ENCODE measurements at places on chromosomes 13 and 19.

- DNase-seq = no peak
Observed at GRCh38 chr13:112893570-112894422, 75.2 kb upstream of the MCF2L start.

- DNase-seq = no peak
Observed at GRCh38 chr19:57319869-57320179, 448 bp upstream of the ZNF543 start.

DNA sequence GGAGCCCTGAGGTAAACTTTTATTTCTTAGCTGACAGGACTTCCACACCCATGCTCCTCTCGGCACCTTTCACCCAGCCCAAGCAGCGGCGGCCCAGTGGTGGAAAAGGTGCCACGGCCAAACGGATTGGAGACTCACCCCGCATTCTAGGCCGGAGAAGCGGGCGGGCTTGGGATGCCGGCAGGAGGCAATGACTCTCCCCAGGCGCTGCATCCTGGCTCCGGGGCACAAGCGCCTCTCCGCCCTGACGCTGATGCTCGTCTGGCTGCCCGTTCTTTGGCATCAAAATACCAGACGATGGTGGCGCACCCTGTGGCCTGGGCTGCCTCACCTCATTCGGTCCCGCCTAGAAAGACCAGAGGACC lies 6.7 kb upstream of the ZNF606 start:
- no peak for DNase-seq

DNA sequence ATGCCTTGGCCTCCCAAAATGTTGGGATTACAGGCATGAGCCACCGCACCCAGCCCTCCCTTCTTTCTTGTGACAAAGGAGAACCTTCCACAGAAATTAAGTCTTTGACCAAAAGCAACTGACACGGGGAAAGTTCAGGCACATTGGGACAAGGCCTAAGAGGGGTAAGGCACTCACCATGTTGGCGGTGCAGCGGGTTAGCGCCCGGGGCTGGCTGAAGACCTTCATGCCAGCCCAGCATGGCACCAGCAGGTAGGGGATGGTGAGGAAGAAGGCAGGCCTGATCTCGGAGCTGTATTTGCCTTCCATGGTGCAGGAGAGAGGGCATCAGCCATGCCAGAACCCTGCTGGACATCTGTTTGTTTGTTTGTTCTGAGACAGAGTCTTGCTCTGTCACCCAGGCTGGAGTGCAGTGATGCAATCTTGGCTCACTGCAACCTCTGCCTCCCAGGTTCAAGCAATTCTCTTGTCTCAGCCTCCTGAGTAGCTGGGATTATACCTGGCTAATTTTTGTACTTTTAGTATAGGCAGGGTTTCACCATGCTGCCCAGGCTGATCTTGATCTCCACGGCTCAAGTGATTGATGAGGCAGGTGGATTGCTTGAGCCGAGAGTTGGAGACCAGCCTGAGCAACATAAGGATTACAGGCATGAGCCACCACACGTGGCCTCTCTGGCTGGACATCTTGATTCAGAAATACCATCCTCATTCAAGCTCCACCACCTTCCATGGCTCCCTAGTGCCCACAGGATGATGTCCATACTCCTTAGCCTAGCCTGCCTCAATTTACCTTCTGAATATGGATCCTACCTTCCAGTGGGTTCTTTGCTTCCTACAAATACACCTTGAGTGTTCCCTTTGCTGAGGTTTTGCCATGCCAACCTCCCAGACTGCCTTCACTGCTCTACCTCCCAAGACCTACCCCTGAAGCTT lies 4.4 kb downstream of the TM6SF2 start:
- no peak for DNase-seq

GRCh38 chr13:109389456-109389855 lies 396.9 kb downstream of the IRS2 start:
- DNase-seq = no peak

DNA sequence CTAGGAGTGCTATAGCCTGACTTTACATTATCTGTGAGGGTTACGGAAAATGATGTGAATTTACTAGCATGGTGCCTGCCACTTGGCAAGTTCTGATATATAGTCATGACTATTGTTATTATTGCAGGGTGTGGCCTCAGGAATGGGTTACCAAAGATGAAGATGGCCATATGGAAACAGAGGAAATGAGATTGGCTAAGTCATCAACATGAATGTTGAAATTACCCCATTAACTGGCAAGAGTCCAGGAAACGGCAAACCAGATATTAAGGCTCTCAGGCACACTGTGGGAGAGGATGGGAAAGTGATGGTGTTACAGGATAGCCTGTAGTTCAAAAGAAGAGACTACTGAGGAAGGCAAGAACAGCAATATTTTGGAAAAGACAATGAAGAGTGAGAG lies 183.3 kb downstream of the KCNRG start:
- no peak for DNase-seq

DNA sequence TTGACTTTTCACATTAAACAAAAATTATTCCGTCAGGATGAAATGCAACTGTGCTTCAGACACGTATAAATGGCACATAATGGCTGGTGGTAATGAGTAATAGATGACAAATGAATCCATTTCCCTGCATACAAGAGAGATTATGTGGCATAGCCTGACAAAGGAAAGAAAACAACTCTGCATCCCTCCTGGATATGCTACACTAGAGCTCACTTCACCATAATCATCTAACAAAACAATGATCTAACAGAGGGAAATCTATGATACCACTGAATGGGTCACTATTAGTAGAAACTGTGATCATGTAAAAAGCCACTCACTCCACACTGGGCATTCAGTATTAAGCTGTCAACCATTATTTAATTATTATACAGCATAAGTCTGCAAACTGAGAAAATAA lies 1498.4 kb downstream of the EFNB2 start:
- DNase-seq = no peak

- DNase-seq = peak; percentile 58
Observed at GRCh38 chr19:38543807-38544568, 73.8 kb downstream of the MAP4K1 start.

DNA sequence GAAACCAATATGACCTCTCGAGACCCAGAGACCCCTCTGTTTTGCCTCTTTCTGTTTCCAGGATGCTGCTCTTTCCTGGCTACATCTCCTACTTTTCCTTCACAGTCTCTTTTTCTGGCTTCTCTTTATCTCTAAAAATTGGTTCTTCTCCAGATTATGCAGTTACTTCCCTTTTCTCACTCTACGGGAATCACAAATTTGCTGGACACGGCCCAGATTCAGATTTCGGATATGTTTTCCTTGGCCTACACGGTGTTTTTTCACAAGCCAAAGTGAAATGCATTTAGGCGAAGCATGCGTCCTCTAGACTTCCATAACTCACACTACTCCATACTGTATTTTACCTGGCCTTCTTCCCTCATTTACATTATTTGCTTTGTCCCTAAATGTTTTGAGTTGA lies 214.7 kb upstream of the MIR17HG start:
- no peak for DNase-seq

- no peak for DNase-seq
Observed at GRCh38 chr13:112896736-112897602, 72.0 kb upstream of the MCF2L start.

DNA sequence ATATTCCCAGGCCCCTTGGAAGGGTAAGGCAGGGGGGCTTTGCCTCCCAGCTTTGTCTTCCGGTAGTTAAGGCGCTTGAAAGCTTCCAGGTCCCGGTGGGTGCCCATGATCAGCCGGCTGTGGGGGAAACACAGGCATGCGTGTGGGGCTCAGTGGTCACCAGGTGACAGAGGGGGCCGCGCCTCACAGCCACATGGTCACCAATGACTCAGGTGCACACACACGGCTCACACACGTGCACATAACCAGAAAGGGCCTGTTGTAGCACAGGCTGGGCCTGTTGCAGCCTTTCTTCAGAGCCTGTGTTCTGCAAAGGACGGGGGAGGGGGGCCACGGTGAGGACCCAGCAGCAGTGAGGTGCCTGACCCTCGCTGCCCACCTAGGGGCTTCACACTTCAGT lies 5.9 kb downstream of the NANOS3 start:
- DNase-seq = no peak

- DNase-seq = no peak
Observed at GRCh38 chr13:108095036-108095435, 120.3 kb downstream of the LIG4 start.

DNA sequence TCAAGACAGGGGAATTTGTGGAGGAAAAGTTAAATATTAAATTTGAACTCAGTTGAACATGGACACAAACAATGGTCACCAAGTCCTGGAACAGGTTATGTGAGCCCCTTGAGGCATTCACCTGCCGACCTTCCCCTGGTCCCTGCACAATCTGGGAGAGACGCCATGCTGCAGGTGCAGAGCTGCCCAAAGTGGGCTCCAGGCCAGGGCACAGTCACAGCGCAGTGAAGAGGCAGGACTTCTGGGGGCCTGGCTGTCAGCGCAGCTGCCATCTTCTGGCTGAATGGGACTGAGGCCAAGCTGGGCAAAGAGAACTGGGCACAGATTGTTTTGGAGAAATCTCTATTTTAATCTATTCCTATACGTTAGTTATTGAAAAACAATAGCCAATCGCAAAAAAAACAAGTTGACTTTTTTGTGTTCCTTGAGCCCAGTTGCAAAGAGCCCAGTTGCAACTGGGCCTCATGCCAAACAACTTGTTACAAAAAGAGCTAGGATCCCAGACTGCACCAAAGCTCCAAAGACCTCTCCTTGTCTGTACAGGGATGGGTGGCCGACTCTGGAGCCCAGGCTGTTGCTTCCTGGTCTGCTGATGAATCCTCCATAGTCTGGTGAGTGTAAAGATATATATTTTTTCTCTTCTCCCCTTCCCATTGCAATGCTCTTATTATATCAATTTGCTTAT lies 1.2 kb upstream of the ZNF626 start:
- no peak for DNase-seq

DNA sequence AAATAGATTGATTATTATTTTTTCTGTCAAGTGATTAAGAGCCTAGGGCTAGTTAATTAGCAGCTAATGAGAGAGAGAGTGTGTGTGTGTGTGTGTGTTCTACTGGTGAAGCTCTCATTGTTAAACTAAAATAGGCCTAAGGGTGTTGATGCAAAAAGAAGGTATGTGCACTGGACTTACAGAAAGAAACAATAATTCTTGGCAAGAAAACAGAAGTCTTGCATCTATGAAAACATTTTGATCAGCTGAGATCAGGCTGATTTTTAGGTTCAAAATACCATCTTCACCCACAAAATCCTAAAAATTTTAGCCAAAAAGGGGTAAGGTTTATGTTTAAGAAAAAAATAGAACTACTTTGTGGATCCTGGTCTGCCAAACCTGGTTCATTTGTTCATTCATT lies 106.5 kb downstream of the POSTN start:
- no peak for DNase-seq

- peak; percentile 60 for DNase-seq
Observed at GRCh38 chr19:3075605-3076431, 13.5 kb upstream of the TLE5 start.

GRCh38 chr13:82751206-82751605 lies 1131.1 kb downstream of the SLITRK1 start:
- no peak for DNase-seq

DNA sequence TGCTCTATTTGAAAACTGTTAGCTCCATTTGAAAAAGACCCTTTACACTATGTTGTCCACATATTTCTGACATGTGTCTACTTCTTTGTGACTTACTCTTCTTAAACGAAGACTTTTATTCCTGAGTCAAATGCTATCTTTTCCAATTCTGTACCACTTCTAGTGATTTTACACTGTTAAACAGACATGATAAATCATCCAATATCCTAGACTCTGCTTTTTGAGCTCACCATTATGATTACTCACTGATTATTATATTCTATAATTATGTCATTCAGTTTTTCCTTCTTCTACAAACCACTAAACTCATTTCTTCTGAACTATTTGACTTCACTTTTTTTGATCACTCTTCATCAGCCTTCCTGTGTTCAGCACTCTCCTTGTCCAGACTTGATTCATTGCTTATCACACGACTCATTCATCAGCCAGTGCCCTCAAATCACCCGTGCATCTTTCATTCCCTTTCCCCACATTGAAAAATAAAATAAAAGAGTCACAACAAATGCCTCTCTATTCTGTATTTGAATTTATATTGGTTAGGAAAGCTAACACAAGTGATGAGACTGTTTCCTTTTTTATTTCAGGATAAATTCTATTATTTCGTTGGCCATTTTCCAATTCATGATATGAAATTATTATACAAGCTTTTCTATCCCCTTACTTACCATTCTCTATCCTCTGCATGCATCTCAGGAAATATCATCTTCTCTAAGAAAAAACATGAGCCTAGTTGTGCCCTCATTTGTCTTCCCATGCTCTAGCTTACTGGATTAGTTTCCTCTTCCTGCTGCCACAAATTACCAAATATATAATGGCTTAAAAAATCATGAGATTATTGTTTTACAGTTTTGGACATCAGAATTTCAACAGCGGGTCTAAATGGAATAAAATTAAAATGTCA lies 1482.1 kb upstream of the MIR17HG start:
- no peak for DNase-seq

DNA sequence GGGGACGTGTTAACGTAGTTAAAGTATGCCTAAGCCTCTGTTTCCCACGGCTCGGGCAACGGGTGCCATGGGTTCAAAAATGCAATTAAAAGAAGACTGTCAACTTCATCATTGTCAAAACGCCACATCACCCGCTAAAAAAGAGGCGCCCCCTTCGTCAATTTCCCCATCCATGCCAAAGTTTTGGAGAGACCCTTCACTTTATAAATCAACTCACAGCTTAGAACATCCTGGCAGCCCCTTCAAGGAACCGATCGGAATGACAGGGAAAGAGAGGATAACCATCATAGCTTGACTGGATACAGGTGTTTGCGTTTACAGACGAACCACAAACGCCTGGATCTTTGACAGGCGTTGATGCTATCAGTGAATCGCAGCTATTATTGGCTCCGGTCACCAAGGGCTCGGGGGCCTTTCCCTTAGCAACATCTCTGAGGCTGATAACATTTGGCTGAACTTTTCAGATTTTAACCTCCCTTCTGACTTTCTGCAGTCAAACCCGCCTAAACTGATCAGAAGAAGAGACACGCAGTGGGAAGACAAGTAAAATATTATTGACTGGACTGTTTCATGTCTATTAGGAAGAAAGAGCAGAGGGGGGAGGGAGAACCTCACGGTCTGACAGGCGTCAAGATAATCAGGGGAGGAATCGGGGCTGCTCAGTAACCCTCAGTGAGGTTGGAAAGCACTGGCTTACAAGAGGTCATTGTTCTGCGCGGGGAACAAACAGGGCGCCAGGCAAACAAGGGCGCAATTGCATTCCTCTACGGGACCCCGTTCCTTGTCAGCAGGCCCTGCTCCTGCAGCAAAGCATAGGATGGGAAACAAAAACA lies 322.5 kb upstream of the ZNF507 start:
- DNase-seq = no peak

DNA sequence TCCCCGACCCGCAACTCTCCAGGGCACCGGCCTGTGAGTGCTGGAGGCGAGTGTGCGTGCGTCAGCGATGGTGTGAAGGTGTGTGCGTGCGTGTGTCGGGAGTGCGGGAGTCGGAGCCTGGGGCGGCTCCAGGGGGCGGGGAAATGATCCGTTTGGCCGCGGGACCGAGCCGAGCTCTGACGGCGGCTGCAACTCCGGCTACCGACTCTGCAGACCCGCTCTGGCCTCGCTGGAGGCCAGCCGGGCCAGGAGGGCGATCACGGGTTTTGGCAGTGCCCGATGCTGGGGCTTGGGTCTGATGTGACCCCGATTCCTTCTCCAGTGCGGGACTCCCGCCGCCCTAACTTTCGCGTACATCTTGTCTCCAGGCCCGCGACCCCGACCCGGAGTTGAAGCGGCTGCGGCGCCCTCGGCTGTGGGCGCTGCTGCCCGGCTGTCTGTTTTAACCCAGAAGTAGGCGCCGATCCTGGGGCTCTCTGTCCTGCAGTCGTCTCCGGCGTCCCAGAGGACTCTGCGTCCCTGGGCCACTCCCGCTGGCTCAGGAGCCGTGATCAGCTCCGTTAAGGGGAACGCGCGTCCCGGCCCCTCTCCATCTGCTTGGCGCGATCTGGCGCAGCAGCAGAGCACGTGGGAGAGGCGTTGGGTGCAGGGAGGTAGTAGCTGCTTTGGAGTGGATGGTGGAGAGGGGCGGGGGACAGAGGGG lies 1.2 kb downstream of the CHST8 start:
- DNase-seq = no peak
